ENCODE measurements at places on chromosomes 6 and 20.

DNA sequence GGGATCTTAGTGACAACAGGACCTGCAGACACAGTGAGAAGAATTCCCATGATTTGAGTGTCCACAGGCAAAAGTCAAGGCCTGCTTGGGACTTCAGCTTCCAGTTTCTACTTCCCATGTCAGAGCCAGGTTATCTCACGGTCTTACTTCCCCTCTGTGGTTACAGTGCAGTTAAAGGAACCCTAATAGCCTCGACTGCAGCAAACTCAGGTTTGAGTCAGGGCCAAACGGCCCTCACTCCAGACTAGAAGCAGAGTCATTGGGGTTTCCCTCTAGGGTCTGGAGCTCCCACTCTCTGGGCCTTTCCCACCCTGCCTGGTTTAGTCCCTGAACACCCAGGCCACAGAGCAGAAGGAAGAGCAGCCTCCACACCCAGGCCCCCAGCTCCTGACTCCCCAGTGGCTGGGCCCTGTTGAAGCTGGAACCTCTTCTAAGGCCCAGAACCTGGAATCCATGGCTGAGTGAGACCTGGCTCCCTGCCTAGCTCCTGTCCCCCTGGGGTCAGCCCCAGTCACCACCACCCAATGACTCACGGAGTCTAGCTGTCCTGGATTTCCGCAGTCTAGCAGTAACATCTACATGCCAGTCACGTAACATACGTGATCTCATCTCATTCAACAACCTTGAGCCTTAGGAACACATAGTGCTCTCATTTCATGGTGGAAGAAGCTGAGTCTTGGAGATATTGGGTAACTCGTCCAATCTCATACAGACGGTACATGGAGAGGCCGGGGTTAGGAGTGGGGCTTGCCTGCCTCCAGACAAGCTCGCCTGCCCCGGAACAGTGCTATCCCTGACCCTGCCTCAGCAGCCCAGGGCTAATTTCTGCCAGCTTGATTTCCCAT is 9.2 kb upstream of the GHRH start:
- DNase-seq = no peak

DNA sequence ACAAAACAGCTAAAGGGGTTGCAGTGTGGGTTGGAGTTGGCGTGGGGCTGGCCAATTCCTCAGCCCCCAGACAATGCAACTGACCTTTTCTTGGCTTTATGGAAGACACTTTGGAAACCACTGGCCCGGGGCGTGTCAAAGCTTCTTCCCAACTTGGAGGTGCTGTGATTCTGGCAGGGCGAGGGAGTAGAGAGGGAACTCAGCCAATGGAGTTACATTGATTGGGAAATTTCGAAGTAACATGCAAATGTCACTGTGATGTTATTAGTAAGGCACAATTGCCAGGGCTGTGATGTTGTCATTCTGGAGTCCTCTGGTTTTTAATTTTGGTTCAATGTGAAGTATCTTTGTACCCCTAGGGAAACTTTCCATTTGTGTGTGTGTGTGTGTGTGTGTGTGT is 41.5 kb upstream of the EPB41L1 start:
- DNase-seq = no peak

DNA sequence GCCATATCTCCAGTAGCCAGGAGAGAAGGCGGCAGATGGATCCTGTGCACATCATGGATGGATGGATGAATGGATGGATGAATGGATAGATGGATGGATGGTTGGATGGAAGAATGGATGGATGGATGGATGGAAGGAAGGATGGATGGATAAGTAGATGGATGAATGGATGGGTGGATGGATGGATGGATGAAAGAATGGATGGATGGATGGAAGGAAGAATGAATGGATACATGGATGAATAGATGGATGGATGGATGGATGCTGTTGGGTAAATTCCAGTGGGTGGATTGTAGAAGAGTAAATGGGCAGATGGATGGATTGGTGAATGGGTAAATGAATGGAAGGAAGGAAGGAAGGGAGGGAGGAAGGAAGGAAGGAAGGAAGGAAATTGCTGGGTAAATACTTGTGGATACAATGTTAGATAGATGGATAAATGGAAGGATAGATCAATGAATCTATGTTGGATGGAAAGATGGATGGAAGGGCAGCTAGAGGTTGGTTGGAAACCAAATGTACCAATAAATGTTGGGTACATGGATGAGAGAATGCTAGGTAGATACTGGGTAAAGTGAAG is 19.5 kb downstream of the PTGIS start:
- DNase-seq = no peak

DNA sequence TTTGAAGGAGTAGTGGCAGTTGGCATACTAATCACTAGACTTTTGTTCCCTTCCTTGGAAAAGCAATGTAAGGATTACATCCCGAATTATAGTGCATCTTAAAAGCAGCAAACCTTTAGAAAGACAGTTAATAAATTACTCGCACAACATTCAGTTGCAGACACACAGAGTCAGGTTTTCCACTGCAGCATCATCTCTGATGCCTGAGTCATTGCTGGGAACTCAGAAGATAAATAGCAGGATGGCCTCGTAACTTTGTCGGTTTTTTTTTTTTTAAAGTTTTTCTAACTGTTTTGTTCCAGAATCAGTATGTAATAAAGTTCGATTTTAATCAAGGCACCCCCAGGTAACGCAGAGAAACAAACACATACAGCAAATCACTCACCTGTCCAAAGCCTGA is 34.3 kb downstream of the GJA10 start:
- DNase-seq = no peak

DNA sequence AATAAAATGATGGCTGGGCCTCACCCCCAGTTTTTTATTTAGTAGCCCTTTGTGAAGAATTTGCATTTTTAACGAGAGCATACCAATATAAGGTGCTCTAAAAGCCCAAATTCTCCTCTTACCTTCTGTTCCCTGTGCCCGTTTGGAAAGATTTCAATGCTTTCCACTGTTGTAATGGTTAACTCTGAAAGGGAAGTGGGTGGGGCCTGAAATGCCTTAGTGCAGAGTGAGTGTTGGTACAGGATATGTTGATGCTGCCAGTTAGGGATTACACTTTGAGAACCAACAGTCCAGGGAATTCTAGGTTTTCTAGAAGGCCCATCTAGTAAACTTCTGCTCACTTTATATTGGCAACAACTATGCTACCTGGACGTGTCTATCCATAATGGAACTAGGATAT is 562.7 kb upstream of the NRSN1 start:
- no peak for DNase-seq

DNA sequence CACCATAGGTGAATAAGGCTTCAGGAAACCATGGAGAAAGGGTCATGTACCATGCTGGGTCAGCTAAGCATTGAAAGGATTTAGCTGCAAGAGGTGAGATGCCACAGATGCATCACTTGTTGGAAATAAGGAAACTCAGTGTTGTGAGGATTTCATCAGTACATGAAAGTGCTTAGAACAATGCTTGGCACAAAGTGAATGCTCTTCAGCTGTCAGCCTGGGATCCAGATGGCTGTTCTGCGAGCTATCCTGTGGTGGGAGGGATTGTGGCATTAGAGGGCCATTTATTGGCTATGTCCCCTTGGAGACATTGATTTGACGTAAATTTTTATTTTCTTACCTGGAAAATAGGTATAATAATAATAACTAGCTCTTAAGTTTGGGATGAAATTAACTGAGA is 53.0 kb downstream of the ELOVL2 start:
- no peak for DNase-seq

DNA sequence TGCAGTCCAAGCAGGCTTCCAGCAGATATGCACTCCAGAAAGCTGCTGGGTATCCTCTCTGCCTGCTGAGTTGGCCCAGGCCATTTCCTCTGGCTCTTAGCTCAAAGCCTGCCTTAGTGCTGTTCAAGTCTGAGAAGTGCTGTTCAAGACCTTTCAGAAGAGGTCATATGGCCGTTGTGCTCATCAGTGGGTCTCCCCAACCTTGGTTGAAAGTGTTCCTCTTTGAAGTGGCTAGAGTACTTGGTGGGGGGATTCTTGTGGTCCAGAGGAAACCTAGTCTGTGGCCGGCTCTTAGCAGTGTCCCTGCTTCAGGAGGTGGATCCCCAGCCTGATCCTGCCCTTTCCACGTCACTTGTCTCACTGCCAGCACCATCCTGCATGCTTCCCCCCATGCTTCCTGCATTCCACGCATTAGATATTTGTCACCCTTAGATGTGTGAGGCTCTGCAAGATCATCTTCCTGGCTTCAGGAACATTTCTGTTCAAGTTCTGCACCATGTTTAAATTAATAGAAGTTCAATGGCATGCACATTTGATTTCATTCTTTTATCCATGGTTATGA is 105.0 kb downstream of the FIG4 start:
- no peak for DNase-seq

GRCh38 chr20:41185013-41185757 is 47.8 kb downstream of the PLCG1 start:
- no peak for DNase-seq

- DNase-seq = no peak
These were observed 31.7 kb downstream of the IL20RA start for GRCh38 chr6:137013031-137013430.

GRCh38 chr20:44092551-44093248 is 94.3 kb downstream of the JPH2 start:
- no peak for DNase-seq

- DNase-seq = no peak
These were observed 9.6 kb upstream of the TJAP1 start for GRCh38 chr6:43467752-43468151.

GRCh38 chr6:154127657-154128056 is 88.6 kb downstream of the OPRM1 start:
- DNase-seq = peak; percentile 48

GRCh38 chr6:166105341-166106075 is 62.1 kb downstream of the TBXT start:
- no peak for DNase-seq

- DNase-seq = no peak
These were observed 19.2 kb upstream of the ZSCAN16 start for GRCh38 chr6:28105245-28105639.

GRCh38 chr6:169028343-169028742 is 225.3 kb downstream of the THBS2 start:
- DNase-seq = no peak

DNA sequence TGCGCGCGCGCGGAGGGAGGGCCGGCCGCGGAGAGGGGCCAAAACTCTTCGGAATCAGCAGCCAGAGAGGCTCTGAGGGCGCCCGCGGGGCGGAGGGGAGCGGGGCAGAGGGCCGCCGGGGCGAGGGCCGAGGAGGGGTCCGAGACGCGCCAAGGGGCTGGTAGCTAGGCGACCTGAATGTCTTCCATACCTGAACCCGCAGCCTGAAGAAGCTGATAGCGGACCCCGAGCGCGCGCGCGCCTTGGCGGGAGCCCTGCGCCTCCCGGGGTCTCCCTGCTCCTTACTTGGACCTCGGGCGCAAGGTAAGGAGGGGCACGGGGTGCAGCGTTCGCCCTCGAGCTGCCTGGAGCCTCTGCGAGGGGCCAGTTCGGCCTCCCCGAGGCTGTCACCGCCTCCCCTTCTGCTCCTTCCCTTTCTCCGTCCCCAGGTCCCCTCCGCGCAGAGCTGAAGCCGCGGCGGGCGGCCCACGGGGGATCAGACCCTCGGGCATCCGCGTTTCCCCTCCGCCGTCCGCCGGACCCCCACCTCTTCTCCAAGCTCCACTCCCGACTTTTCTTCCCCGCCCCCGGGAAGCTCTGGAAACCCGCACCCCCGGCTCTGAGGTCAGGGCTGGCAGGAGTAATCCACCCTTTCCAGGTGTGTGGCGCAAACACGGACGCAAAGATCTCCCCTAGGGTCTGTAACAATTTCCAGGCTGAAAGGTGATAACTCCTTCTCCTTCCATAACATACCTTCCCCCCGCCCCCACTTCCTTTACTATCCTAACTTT is 13.1 kb upstream of the DEK start:
- DNase-seq = no peak

- DNase-seq = no peak
These were observed 41.6 kb downstream of the UNC5CL start for GRCh38 chr6:40997234-40997957.

DNA sequence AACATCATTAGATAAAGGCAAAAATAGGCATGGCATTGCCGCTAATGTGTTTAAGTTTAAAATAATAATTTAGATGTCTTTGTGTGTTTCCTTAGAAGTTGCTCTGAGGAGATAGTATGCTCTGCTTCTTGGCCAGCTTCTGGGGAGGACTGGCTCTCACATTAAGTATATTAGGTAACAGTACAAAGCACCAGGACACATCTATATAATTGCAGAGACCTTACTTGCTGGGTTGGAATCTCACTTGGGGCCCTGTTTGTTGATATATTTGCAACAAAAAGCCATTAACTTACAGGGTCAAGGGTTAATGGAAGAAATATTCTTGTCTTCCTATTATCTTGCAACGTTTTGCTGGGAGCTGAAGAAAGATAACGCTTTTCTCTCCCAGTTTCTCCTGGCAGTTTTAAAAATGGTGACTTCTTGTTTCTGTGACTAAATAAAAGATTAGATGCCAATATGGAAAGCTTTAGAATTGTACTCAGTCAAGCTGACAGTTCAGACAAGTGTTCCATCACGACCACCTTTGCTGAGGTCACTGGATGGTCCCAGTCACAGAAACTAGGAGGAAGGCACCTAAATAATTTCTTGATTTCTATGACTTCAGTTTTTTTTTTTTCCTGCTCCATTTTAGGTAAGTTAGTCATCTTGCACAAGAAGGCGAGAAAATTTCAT is 462.3 kb upstream of the FLRT3 start:
- no peak for DNase-seq

GRCh38 chr6:42498473-42499128 is 46.9 kb upstream of the TRERF1 start:
- no peak for DNase-seq

- DNase-seq = no peak
These were observed 55.4 kb downstream of the RAB44 start for GRCh38 chr6:36752886-36753506.

GRCh38 chr20:24970030-24970553 is 21.0 kb downstream of the CST7 start:
- no peak for DNase-seq

- DNase-seq = no peak
These were observed 165.5 kb upstream of the OPRM1 start for GRCh38 chr6:153873541-153873940.

- no peak for DNase-seq
These were observed 78.2 kb upstream of the EEF1E1 start for GRCh38 chr6:8180327-8181159.

DNA sequence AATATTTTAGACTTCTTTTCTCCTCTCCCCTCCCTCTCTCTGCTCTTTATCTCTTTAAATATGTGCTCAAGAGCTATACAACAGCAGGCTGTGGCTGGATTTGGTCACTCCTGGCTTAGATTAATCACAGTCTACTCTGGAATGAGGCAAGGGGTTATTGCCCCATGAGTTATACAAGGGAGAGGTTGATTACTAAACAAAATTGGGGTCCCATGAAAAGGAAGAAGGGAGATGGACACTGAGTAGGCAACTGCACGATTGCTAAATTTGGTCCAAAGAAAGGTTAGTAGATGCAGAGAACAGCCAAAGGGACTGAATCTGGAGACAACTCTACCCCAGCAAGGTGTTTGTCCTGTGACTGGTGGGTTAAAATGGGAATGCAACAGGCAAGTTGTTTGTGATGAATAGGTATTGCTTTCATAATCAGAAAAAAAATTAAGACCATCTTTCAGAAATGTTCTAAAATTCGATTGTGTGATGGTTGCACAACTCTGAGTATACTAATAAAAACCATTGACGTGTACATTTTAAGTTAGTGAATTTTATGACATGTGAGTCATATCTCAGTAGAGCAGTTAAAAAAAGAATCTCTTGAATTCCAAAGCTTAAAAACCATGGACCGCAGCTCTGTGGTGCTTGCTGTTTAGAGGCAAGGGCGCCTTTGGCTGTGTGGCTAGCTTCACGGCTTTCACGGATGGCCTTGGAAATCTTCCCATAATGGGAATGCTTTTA is 57.1 kb downstream of the KIZ start:
- no peak for DNase-seq

Data from NCI-H2081 treated with DMSO at 0.1 percent for 48 hours (cell line).